ENCODE measurements at places on chromosomes 12 and 14.

GRCh38 chr14:93903342-93904184, 23.6 kb upstream of the FAM181A start:
- DNase-seq = no peak

- no peak for DNase-seq
Observed at GRCh38 chr12:113208041-113208934, 13.0 kb upstream of the TPCN1 start.

DNA sequence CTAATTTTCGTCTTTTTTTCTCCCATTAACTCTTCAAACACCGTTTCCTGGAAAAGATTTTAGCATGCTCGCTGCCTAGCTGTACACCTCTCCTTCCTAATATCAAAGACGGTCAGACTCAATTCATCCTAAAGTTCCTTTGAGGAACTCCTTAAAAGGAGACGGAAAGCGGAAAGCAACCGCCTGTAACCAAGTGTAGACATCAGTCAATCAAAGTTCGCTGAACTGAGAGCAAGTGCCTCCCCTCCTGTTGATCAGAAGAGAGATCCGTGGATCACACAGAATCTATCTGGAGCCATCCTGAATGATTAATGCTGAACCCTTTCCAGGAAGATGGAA, 412 bp upstream of the TEP1 start:
- no peak for DNase-seq

- no peak for DNase-seq
Observed at GRCh38 chr12:126163984-126164383, 1098.7 kb downstream of the AACS start.

DNA sequence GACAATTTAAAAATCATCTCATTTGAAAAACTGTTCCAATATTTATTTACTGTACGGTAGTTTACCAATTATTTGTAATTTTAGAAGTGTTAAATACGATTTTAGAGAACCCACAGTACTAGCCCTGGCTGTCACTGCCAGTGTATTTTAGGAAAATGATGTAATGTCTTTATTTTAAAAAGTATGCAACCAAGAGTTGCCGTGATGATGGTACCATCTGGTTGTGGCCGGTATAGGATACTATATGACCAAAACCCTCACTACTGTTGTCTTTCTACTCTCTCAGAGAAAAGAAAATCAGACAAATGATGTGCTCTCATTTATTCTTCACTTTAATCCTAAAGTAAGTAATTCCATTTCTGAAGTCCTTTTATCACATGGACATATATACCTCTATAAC, 395.0 kb downstream of the FOXG1 start:
- DNase-seq = no peak

- DNase-seq = no peak
Observed at GRCh38 chr12:113197518-113198077, 12.1 kb downstream of the RITA1 start.

DNA sequence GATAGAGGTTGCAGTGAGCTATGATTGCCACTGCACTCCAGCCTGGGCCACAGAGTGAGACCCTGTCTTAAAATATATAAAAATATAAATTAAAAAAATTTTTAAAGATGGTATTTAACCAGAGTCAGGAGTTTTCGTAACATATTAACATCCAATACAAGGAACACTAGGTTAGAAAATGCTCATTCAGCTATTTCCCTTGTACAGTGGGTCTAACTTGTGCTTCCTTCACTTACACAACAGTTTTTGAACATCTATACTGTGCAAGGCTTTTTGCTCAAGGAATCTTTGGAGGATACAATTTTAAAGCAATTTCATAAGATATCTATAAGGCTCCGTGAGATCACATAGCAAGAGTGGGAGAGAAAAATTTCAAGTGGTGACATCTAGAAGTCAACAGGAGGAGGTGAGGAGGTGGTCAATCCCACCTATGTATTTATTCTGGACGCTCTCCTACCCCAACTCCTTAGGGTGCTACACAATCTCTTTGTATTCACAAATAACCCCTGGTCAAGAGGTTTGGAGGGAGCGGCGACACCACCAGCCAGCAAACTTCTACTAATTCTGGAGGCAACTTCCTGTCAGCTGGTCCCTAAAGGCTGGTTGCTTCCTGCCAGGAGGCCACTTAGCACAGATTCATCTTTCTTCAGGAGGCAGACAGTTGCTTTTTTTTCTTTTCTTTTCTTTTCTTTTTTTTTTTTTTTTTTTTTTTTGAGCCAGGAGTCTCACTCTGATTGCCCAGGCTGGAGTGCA, 22.2 kb downstream of the DUSP16 start:
- no peak for DNase-seq

GRCh38 chr14:36866867-36867266, 205.2 kb downstream of the PAX9 start:
- DNase-seq = no peak

DNA sequence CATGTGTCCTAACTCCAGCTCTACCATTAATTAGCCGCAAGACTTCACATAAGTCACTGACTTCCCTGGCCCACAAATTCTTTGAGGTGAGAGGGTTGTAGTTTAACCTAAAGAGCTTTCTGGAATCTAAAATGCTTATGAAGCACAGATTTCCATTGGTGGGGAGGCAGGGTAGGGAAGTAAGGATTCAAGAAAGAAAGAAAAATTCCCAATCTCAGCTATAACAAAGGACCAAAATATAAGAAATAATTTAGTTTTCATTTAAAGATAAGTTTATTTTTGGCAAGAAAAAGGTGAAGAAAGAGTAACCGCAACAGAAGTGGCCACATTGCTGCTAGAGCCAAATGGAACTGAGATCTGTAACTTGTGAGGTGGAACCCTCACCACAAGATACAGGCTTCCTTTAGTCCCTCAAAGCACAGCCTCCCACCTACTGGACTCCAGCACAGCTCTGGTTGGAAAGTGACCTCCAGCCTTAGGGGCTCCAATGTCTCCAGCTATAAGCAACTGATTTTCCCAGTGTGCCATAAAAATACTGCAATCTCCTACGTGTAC, 23.6 kb downstream of the DAD1 start:
- no peak for DNase-seq

DNA sequence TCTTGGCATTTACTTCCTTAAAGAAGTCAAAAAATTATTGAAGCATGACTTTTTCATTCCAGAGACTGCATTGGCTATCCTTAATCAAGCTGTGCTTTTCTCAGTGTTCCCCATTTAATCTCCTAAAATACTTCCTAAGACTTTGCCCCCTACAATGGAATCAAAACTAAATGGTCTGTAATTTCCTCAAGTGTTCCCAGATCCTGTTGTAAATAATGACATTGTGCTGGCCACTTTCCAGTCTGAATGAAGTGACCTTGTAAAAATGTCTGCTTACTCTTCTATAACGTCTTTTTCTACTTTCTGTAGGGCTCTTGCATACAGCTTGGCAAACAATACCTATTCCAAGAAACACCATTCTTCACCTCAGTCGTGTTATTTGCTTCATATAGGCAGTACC, 45.3 kb upstream of the MBIP start:
- DNase-seq = peak; percentile 97

GRCh38 chr12:41274643-41275042, 86.5 kb downstream of the PDZRN4 start:
- DNase-seq = no peak

DNA sequence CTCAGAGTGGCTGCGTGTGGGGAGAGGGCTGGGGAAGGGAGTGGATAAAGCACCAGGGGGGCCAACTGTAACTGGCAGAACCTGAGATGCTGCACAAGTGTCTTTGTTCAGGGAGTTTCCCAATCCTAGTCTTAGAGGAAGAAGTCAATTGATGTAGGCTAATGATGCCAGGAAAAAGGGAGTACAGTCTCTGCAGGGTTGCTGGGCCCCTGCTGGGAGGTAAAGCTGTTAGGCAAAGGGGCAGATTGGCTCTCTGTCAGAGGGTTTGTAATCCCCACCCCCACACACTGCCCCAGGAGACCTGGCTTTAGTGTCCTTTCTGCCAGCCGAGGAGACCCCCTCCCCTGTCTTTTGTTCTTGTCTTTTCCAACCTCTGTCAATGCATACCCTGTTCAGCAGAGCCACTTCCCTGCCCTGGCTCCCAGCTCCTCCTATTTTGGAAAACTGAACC, 178.4 kb downstream of the KCNA5 start:
- DNase-seq = no peak

- no peak for DNase-seq
Observed at GRCh38 chr12:124577986-124578385, 10.6 kb upstream of the NCOR2 start.

DNA sequence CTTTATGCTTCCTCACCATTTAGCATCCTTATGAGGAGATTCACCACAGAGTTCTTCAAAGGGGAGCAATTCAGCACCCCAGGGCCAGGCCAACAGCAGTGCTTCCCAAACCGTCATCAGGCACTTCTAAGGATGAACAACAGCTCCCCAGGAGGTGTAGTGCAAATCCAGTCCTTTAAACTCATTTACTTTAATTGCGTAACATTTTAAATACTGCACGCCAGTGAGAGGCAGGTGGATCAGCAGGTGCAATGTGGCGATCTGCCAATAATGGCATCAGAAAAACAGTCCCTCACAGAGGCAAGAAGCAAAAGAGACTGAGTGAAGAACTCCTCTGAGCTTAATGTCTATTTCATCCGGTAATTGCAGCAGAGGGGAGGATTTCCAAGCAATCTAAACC, 770.9 kb upstream of the FOXG1 start:
- peak; percentile 98 for DNase-seq

GRCh38 chr12:22539055-22539454, 5.3 kb downstream of the C2CD5 start:
- no peak for DNase-seq

DNA sequence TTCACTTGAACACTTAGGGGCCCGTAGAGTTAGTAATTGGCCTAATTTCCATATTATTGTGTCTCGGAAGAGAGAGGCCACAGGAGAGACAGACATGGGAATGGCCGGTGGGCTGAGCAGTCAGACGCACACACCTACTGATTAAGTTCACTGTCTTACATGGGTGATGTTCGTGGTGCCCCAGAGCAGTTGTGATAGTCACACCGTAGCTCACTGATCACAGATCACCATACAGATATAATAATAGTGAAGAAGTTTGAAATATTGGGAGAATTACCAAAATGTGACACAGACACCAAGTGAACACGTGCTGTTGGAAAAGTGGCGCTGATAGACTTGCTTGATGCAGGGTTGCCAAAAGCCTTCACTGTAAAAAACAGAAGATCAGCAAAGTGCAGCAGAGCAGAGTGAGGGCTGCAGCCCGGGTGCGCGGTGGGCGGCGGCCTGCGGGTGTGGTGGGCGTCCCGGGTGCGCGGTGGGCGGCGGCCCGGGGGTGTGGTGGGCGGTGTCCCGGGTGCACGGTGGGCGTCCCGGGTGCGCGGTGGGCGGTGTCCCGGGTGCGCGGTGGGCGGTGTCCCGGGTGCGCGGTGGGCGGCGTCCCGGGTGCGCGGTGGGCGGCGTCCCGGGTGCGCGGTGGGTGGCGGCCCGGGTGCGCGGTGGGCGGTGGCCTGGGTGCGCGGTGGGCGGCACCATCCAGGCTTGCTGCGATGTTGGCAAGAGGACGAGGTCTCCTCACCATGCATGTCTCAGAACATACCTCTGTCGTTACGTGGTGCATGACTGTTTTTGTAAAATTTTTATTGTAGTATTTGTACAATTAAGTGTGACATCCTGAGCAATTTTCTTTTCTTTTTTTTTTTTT, 34.3 kb upstream of the TEX22 start:
- no peak for DNase-seq

DNA sequence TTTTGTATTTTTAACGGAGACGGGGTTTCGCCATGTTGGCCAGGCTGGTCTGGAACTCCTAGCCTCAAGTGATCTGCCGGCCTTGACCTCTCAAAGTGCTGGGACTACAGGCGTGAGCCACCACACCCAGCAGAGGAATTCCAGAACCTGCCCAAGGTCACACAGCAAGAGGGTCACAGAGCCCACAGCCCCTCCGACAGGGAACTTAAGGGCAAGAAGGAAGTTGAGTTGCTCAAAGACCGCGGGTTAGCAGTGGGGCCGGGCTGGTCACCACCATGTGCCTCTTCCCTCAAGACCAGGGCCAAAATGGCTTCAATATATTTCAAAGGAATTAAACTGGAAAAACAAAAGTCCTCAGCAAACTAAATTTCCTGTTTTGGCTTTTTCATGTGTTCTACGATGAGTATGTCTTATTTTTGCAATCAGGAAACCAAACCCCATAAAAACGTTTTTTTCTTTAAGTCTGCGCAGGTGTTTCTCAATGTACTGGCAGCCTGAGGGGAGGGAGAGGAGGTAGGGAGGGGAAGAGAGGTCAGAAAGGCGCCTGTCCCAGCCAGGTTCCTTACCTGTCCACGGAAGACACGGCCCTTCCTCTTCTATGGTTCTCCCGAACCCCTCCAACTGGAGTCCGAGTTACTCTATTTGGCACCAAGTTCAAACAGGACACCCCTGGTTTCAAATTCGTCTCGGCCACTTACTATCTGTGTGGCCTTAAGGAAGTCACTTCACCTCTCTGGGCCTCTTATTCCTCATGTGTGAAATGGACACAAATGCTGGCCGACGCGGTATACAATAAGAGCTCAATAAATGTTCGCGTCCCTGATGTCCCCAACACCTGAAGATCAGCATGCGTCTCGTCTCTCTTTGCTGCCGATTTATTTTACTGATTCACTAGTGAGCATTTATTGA, 778 bp downstream of the SLC8B1 start:
- DNase-seq = no peak

- no peak for DNase-seq
Observed at GRCh38 chr12:111769599-111769998, 2.9 kb downstream of the ALDH2 start.

DNA sequence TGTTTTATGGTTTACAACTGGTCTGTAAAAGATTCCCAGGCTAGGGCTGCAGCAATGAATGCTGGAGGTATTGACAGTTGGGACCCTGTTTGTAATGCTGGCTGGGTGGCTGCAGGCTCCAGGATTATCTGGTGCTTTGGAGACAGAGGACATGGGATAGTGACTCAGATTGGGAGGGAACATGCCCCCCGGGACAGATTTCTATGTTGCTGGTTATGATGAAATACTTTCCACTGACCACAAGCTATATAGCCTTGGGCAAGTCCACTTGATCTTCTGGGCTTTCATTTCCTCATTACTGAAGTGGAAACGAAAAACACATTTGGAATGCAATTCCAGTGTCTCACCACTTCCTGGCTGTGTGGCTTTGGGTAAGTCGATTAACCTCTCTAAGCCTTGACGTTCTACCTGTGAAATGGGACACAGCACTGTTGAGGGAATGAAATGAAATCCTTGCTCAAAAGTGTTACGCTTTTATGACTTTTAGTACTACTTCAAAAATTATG, 6.3 kb upstream of the TPCN1 start:
- no peak for DNase-seq

DNA sequence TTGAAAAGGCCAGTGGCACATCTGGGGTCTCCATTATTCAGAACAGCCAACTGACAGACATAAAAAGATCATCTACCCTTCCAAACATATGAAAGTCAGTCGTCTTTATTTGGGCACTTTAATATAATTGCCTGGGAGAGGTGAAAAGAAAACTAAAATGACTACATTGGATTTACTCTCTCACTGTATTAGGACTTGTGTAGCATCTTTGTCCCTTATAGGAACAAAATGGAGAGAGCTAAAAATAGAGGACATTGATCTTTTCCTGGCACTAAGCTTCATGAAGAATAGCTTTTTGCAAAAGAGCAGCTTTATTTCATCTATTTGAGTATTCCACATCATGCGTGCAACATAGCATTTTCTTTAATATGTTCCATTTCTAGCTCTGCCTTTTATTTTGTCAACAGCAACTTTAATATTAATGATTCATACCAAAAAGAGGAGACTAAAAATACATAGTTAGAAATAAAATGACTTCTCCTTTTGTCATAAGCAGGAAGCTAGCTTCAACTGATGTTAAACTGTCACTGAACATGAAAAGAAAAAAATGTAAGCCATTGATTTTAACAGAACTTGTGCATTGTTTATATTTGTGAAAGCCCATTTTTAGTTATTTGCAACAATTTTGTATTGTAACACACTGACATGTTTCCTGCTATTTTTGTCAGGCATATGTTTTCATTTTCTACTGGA, 254.6 kb downstream of the SEC23A start:
- no peak for DNase-seq
